Muscle of arm (tissue), 14 donors: ENCODE measurements at places on chromosomes 5 and 9. TPM values are rescaled to one million over a fixed set of nuclear protein-coding genes. Genes with fewer than 3 reads are reported as not detected.

Gene FOXD4L3
- polyA plus RNA-seq, result not detected

Gene PTGER4
- polyA plus RNA-seq, result 7.7 TPM

Gene CFAP157
- not detected for polyA plus RNA-seq

Gene RLN1
- not detected for polyA plus RNA-seq

Gene LAMC3
- polyA plus RNA-seq, result 1.9 TPM

Gene PNPLA7
- 3.9 TPM for polyA plus RNA-seq

Gene EXOC3
- 29.7 TPM for polyA plus RNA-seq

Gene QRFP
- polyA plus RNA-seq, result 0.29 TPM

Gene GTF2H2
- polyA plus RNA-seq, result 40.3 TPM

Gene LRRC70
- 8.5 TPM for polyA plus RNA-seq

Gene SPATA31A1
- polyA plus RNA-seq, result not detected

Gene TRAF1
- polyA plus RNA-seq, result 4.0 TPM

Gene GPR150
- not detected for polyA plus RNA-seq

Gene PCDHGA10
- polyA plus RNA-seq, result 2.6 TPM

Gene PCDHGB2
- 2.6 TPM for polyA plus RNA-seq

Gene TDRD7
- 5.7 TPM for polyA plus RNA-seq

Gene TMEM174
- not detected for polyA plus RNA-seq

Gene ZBED3
- 7.5 TPM for polyA plus RNA-seq

Gene C1QTNF3
- 126 TPM for polyA plus RNA-seq

Gene SOHLH1
- 0.15 TPM for polyA plus RNA-seq

Gene PFN3
- not detected for polyA plus RNA-seq

Gene GNAQ
- 30.9 TPM for polyA plus RNA-seq

Gene ERBIN
- 50.8 TPM for polyA plus RNA-seq

Gene REEP2
- polyA plus RNA-seq, result 10.6 TPM

Gene TMOD1
- 84.5 TPM for polyA plus RNA-seq

Gene EEIG1
- polyA plus RNA-seq, result 14.9 TPM

Gene CER1
- polyA plus RNA-seq, result 0.97 TPM

Gene GABRA6
- not detected for polyA plus RNA-seq

Gene GMCL2
- polyA plus RNA-seq, result not detected

Gene CKMT2
- 84.2 TPM for polyA plus RNA-seq

Gene PCDHGB3
- polyA plus RNA-seq, result 1.5 TPM

Gene ALDH1A1
- 55.2 TPM for polyA plus RNA-seq

Gene PCDHA3
- 0.09 TPM for polyA plus RNA-seq

Gene NR4A3
- polyA plus RNA-seq, result 0.52 TPM

Gene FBXL7
- polyA plus RNA-seq, result 19.8 TPM

Gene GABRA1
- 0.10 TPM for polyA plus RNA-seq

Gene CARD9
- polyA plus RNA-seq, result 0.92 TPM

Gene IRX2
- polyA plus RNA-seq, result 44.9 TPM

Gene DBH
- 0.69 TPM for polyA plus RNA-seq

Gene FOXD4L6
- not detected for polyA plus RNA-seq

Gene BARHL1
- not detected for polyA plus RNA-seq

Gene TNIP1
- 79.8 TPM for polyA plus RNA-seq

Gene CRHBP
- polyA plus RNA-seq, result 0.30 TPM

Gene MAST4
- polyA plus RNA-seq, result 9.6 TPM

Gene KCNIP1
- polyA plus RNA-seq, result not detected

Gene FBN2
- 40.7 TPM for polyA plus RNA-seq

Gene OGN
- 720 TPM for polyA plus RNA-seq

Gene LRSAM1
- 13.4 TPM for polyA plus RNA-seq

Gene PTGES
- polyA plus RNA-seq, result 10.5 TPM

Gene LECT2
- polyA plus RNA-seq, result not detected

Gene ZNF462
- 8.9 TPM for polyA plus RNA-seq
